ENCODE measurements at places on chromosomes 2 and 18.

DNA sequence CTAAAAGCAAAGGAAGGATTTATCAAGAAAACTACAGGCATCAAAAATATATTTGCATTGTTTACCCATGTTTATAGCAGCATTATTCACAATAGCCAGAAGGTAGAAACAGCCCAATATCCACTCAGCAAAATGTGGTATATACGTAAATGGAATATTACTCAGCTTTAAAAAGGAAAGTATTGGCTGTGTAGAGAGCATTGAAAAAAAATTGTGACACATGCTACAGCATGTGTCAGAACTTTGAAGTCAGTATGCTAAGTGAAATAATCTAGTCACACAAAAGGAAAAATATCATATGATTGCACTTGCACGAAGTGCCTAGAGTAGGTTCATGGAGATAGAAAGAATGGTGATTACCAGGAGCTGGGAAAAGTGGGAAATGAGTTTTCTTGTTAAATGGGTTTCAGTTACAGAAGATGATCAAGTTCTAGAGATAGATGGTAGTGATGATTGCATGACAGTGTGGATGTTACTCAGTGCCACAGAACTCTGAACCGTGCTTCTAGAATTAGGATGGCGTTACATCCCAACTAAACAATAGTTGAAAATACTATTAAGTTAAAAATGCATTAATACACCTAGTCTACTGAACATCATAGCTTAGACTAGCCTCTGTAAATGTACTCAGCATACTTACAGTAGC is 20.1 kb downstream of the ANKRD12 start:
- no peak for DNase-seq

DNA sequence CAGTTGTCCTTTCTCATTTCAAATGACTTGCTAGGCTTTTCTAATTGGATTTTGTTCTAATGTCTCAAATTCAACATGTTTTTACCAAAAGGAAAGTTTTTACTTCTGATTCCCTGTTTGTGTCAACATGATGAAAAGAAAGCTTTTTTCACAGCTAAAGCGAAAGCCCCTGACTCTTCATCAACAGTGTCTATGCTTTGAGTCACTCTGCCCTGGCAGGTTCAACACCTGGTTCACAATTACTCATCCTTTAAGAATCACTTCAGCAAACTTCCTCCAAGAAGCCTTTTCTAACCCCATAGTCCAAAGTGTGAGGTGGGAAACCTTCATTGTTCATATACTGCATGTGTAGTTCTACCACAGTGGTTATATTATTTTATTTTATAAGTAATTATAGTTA is 7.6 kb upstream of the DSG2 start:
- no peak for DNase-seq

DNA sequence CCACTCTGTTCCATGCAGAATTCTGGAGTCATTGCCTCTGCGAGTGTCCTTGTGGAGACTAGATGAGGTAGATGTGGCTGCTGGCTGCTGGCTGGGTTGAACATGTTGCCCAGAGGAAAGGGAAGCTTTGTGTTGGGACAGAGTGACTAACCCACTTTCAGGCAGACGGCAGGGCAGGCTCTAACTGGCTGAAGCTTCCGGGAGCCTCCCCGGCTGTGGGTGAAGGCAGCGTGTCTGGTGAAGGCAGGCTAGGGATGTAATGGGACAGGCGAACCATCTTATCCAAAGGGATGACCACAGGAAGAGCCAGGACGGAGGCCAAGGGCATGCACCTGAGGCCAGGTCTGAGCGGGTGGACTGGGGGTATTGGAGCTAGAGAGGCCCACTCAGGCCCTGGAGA is 16.0 kb downstream of the ASPRV1 start:
- peak; percentile 55 for DNase-seq

DNA sequence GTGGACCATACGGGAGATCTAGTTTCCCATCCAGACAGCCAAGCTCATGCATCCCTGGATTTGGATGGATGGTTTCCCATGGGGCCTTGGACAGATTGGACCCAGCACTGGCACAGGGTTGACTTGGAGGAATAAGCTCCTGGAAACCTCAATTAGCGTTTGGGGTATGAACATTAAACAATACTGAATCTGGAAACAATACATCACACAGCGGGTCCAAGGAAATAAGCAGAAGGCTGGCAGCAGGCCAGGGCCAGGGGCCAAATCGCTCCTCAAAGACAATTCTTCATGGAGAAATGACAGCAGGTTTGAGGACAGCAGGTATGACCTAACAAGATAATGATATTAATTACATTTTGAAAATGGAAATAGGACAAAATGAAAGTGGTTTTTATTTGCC is 540.6 kb downstream of the RIT2 start:
- no peak for DNase-seq

- DNase-seq: no peak
Measured at GRCh38 chr18:44884431-44884830, 203.7 kb downstream of the SETBP1 start.
